ENCODE measurements at places on chromosomes 11 and 22.
A peak's percentile ranks its signal among the peaks of the same experiment; 100 is the strongest.

GRCh38 chr11:9747828-9748227, 84.0 kb downstream of the SWAP70 start:
- no peak for DNase-seq

GRCh38 chr11:68308068-68308467, 4.3 kb upstream of the LRP5 start:
- DNase-seq = no peak

DNA sequence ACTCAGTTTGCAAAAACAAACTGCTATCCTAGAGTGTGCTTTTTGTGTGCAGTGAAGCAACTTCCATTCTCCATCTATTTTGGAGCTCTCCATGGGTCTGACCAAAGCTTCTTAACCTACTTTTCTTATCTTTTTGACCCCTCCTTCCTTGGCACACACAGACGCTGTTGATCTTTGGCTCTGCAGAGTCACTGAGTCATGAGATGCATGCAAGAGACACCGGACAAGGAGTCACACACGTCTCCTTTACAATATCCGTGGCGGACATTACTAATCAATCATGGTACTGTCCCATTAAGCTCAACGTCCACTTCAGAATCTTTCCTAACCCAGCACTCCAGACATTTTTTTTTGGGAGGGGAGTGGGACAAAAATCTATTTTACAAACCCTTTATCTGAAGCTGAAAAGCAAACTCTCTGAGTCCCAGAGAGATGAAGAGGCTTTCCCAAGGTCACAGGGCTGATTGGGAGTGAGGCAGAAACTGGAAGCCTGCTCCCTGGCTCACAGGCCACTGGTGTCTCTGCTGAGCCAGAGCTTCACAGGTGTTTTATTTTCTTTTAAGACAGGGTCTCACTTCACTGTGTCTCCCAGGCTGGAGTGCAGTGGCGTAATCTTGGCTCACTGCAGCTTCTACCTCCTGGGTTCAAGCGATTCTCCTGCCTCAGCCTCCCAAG, 165.8 kb upstream of the SYT13 start:
- no peak for DNase-seq

- DNase-seq = no peak
Observed at GRCh38 chr11:63517156-63517555, 11.3 kb downstream of the LGALS12 start.

- peak; percentile 40 for DNase-seq
Observed at GRCh38 chr22:43273902-43274484, 69.2 kb downstream of the SCUBE1 start.

GRCh38 chr11:1654388-1655167, 25.0 kb downstream of the KRTAP5-5 start:
- no peak for DNase-seq

GRCh38 chr11:124748481-124749343, 3.3 kb downstream of the VSIG2 start:
- DNase-seq = no peak

DNA sequence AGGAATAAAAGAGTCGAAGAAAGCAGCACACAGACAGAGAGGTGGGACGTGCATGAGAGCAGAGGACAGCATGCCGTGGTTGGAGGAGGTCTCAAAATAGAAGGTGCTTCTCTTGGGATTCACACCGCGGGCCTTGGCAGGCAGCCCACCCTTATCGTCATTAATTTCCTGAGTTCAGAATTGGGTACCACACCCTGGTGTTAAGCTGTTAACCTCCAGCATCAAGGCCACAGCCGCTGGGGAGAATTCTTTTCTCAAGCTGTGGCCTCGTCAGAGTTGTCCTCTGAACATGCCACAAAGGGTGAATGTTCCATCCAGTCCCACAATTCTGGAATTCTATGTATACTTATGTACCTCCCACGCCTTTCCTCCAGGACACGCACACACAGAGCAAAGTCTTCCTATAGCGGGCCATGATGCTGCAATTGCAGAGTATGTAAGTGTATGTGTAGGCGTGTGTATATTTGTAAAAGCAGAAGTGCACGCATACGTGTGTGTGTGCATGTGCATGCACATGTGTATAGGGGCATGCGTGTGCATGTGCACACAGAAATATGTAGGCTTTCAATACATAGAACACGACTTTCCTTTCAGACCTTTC, 39.0 kb downstream of the ADAMTS8 start:
- no peak for DNase-seq

- no peak for DNase-seq
Observed at GRCh38 chr11:119764108-119764868, 35.3 kb upstream of the NECTIN1 start.

DNA sequence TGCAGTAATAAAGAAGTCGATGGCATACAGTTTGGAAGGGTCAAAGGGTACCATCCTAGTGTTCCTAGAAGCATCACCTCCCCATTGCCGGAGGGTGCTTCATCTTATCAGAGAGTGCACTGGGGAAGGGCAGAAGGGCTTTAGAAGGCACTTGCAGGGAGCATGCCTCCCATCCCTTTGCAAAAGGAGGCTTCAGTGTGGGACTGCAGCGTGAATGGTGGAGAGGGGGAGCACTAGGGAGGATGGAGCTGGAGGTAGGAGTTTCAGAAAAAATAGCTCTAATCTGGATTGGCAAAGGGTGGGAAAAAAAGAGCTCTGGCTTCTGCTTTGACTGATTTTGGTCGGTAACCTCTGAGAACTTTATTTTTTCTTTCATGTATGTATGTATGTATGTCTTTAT, 5.0 kb downstream of the NTM start:
- no peak for DNase-seq

GRCh38 chr11:92628401-92629292, 340.8 kb upstream of the MTNR1B start:
- DNase-seq = no peak

DNA sequence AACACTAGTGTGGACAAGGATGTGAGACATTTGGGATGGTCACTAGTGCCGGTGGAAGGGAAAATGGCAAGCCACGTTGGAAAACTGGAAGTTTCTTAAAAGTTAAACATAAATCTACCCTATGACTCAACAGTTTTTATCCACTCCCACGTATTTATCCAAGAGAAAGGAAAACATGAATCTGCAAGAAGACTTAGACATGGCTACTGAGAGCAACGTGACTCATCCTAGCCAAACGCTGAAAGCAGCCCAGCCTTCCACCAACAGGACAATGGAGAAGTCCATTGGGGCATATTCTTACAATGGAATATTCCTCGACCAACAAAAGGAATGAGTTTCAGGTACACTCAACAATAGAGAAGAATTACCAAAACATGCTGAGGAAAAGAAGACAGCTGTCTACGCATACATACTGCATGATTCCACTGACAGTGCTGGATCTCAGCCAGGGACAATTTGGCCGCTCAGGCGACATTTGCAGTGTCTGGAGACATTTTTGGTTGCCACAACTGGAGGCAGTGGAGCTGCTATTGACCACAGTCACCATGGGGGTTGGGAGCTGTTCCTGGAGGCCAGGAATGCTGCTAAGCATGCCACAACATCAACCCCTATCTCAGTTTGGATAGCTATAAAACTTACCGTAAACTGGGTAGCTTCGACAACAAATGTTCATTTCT, 21.2 kb downstream of the SYT13 start:
- no peak for DNase-seq

DNA sequence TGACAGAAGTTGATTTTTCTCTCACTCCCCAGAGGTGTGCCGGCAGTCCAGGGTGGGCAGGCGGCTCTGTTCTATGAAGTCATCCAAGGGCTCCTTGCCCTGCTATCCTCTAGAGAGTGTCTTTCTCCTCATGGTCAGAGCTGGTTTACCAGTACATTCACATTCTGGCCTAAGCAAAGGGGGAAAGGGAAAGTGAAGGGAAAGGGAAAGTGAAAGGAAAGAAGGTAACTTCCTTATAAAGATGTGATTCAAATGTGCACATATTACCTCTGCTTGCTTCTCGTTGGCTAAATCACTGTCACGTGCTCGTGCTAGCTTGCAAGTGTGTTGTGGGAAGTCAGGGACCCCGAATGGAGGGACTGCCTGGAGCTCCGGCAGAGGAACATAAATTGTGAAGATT, 2.9 kb upstream of the HTATIP2 start:
- DNase-seq = no peak

GRCh38 chr11:1221848-1222311, 986 bp upstream of the MUC5B start:
- no peak for DNase-seq

- DNase-seq = no peak
Observed at GRCh38 chr11:59965424-59965823, 1.6 kb downstream of the OOSP4A start.

DNA sequence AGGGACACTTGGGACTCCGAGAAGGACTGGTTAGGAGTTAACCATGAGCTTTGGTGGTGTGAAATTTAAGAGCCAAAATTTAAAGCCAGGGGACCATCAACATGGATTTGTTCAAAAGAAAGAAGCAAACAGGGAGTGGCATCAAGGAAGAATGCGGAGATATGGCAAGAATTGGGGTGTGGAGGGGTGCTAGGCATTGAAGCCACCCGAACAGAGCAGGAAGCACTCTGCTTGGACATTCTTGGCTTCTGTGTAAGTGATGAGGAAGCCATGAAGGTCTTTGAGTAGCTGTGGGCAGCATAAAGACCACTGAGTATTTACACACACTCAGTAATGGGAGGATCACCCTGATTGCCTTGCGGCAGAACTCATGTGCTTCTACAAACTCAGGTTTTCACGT, 27.2 kb upstream of the PAMR1 start:
- no peak for DNase-seq

GRCh38 chr11:10504490-10504889, 36.5 kb downstream of the RNF141 start:
- DNase-seq = no peak

DNA sequence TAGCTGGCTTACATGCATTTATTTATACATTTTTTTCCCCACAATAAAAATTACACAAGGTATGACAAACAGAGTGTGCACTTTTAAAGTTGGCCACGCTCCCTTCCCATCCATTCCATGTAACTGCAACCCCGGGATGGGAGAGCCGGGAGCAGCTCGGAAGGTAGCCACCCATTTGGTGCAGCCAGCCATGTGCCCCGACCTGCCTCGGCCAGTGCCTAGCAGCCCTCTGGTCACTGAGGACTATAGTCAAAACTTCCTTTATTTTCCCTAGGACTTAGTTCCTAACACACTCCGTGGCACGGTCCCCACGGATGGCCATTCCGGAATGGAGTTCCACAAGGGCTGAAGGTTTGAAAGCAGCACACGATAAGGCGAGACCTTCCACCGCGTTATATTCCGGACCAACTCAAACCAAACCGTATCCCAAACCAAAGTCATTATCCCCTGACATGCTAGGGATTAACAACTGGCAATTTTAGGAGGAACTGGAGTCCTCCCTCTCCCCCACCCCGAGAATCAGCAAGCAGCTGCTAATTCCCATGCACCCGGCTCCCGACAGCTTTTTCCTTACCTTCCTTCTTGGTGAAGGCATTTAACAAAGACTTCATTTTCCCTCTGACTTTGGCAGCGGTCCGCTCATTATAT, 426.4 kb downstream of the SHANK2 start:
- no peak for DNase-seq

- DNase-seq = no peak
Observed at GRCh38 chr11:36292311-36292722, 3.1 kb upstream of the COMMD9 start.

DNA sequence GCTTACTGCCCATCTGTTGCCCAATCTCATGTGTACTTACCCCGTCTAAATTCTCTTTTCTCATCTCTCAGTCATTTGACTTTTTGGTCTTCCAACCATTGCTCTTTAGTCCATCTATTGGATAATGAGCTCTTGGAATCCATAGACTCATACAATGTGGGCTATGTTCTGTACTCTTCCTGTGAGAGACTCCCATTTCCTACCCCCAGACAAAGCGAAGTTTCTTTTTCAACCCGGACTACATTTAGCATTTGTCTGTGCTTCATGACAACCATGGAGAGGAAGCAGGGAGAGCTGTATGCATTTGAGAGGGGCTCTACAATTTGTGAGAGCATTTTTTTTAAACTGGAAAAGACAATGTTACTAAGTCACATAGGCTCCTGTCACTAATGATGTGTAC, 4.0 kb upstream of the ARHGAP42 start:
- no peak for DNase-seq

DNA sequence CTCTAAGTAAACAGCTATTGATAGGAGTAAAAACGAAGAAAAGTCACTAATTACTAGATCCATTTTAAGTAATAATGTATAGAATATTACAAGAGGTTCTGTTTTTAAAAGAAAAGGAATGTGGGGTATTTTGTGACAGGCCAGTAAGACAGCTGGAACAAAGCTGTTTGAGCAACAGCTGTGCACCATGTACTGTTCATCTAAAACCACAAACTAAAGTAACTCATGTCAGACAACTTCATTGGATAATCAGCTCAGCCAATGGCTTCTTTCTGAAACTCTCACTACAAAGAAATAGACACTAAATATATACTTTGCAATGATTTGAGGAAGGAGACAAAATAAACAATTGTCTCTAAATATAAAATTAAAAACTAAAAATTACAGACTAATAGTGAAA, 16.1 kb downstream of the RRAS2 start:
- DNase-seq = no peak

GRCh38 chr11:116078101-116078591, 573.9 kb upstream of the CADM1 start:
- DNase-seq = no peak

DNA sequence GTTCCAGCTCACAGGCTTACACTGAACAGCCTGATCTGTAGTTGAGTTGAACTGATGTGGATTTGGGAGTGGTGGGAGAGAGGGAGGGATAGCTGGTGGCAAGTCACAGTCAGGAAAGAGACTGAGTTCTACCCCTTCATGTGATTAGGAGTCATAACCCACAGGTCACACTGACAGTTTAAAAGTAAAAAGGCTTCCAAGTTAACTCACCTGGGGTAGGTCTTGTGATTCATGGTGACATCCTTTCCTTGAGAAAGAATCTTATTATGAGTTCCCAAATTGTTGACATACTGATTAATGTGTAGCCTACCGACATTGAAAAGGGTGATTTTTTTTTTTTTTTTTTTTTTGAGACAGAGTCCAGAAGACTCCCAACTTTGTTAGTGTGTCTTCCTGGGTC, 5.4 kb downstream of the IZUMO1R start:
- DNase-seq = no peak

GRCh38 chr11:74316772-74317505, 5.5 kb upstream of the P4HA3 start:
- no peak for DNase-seq

DNA sequence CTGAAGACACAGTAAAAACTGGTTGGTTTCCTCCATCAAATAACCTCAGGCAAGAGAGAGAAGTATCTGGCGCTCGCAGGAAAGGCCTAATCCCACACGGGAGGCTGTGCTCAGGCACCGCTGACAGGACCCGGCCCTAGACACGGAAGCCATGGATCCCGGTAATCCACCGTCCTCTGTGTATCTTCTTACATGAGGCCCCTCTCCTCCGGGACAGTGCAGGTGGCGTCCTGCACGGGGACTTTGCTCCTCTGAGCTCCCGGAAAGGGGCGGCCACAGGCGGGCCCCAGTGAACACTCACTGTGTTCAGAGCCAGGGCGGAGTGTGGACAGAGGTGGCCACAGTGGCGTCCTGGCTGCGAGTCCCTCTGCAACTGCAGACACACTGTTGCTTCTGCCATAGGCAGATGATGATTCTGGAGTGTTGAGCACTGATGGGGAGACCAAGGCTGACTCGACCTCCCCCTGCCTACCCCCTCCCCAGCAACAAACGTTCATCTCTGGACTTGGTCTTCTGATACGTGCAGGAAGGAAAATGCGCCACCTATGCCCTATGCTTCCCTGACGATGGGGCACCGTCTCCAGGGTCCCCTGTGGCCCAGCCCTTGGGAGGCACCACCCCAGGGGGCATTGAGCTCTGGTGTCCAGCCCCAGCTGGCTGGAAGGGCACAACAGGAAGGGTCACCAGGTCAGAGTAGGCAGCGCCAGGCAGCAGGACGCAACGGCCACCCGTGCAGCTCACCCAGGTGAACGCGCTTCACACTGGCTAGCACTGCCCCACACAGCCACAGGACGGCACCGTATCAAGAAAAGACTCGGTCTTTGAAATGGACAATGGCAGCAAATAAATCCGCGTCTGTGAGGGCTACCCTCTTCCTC, 95.7 kb downstream of the TRMU start:
- no peak for DNase-seq

All from stimulated activated CD4-positive, alpha-beta T cell treated with anti-CD3 and anti-CD28 coated beads, Interleukin-1b, Interleukin-23, amount 100 ng/mL, for 48 hours (primary cell).